ENCODE measurements at places on chromosomes 1 and 21.

DNA sequence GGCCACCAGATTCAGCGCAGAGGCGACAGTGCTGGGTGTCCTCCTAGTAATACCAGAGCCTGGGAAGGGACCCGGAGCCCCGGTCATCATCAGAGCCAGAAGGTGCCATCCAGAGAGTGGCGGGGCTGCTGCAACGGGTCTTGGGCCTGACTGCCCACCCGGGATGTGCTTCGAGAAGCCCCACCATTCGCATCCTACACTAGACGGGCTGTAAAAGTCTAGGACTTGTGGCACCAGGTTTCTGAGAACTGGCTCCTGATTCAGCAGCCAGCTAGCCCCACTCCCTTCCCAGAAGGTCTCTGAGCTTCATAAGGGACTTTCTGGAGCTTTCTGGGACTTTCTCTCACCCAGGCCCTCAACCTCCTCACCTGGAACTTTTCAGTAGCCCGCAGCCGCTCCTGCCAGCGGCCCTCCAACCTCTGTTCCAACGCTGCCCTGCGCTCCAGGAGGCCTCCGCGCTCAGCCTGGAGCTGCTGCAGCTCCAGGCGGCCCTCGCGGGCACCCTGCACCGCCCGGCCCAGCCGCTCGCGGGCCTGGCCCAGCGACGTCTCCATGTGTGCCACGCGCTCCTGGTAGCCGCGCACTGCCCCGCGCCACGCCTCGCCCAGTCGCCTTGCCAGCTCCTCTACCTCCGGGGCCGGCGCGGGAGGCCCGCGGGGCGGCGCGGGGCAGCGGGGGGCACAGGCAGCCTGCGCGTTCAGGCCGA lies 940 bp downstream of the NES start:
- no peak for DNase-seq

DNA sequence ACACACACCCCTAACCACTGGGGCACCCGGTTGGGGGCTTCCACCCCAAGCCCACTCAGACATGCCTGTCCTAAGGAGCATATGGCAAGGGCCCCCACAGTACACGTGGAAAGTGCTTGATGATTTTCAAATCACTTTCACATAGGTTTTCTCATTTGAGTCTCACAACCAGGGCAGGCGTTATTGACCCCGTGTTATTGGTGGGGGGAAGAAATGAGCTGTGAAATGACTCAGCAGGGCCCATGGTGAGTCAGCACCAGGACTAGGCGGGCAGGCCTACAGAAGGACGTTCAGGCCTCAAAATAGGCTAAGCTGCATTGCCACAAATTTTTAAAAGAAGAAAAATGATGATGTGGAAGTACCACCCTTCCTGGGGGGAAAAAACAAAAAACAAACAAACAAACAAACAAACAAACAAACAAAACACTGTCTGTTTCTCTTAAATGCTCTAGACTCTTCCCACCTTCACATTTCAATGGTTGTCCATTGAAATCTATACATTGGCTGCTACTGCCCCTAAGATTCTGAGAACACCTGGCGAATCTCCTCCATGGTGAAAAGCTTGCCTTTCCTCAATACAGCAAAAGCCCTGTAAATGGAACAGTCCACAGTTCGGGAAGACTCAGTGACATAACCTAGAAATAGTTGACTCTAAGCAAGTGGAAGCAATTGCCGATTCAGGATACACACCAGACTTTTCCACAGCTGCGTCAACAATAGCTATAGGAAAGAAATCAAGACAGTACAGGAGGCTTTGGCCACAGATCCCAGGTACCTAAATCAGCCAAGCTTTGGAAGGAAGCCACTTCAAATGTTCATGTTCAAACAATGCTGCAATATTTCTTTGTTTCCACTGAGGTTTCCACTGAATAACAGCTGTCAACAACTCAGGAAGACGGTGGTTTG lies 234.7 kb downstream of the TOMM20 start:
- no peak for DNase-seq

DNA sequence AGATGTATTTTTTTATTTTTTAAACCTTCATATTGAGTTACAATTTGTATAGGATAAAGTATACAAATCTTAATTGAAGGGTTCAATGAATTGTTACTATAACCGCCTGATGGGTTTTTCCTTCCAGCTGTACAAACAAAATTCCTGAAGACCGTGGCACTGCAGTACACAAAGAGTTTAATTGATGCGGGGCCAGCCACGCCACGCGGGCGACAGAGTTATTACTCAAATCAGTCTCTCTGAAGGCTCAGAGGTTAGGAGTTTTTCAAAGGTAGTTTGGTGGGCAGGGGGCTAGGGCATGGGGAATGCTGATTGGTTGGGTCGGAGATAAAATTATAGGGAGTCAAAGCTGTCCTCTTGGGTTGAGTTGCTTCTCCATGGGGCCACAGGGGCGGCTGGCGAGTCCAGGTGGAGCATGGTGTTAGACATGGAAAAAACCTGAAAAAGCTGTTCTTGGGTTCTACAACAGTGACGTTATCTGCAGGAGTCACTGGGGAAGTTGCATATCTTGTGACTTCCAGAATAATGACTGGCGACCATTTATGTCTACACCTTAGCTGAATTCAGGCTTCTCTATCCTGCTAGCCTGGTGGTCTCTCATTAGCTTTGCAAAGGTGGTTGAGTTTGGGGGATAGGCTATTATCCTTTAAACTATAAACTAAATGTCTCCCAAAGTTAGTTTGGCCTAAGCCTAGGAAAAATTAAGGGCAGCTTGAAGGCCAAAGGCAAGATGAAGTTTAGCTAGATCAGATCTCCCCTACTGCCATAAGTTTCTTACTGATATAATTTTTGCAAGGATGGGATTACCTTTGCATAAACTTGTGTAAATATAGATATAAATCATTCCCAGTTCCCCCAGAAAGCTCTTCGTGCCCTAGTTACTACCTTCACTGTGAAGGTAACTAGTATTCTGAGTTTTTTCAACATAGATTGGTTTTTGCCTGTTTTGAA lies 13.0 kb upstream of the TMEM9 start:
- no peak for DNase-seq

DNA sequence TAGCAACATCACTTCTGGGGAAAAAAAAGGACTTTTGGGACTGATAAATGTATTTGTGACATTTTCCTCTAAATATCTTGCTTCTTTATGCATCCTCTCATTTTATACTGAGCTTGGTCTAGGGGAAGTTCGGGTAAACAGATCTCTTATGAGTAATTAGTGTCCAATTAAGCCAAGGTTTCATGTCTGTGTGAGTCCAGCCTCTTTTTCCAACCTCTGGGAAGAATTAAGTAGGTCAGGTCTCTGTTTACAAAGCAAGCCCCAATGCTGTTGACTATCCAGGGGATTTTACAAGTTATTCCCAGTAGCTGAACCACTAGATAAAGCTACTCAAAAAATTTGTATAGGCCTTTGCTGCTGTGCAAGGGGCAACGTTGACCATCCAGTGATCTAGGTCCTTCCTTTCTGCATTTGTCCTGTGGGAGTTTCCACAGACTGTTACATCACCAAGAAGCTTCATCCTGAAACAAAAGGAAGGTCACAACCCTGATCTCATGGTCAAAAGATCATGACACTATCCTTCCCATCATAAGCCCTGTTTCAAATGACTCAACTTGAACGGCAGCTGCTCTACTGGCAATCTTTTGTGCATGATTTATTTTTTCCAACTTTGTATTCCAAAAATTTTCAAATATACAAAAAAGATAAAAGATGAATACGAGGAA lies 74.3 kb downstream of the ETS2 start:
- no peak for DNase-seq

DNA sequence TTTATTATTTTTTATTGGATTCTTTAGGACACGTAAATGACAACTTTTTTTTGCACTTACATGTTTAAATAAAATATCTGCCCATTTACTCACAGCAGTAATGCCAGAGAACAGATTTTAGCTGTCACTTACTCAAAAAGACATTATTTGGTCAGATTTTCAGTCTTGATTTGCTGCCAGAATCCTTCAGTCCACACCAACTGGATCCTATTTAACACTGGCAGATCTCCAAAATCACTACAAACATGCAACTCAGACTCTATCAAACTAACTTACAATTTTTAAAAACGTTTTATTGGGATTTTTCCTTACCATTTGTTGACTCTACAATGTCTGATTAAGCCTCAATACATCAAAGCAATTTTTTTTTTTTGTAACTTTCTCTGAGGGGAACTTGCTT lies 11.1 kb downstream of the ATP6V1G3 start:
- no peak for DNase-seq

GRCh38 chr21:25859235-25859929 lies 124.6 kb downstream of the GABPA start:
- no peak for DNase-seq

DNA sequence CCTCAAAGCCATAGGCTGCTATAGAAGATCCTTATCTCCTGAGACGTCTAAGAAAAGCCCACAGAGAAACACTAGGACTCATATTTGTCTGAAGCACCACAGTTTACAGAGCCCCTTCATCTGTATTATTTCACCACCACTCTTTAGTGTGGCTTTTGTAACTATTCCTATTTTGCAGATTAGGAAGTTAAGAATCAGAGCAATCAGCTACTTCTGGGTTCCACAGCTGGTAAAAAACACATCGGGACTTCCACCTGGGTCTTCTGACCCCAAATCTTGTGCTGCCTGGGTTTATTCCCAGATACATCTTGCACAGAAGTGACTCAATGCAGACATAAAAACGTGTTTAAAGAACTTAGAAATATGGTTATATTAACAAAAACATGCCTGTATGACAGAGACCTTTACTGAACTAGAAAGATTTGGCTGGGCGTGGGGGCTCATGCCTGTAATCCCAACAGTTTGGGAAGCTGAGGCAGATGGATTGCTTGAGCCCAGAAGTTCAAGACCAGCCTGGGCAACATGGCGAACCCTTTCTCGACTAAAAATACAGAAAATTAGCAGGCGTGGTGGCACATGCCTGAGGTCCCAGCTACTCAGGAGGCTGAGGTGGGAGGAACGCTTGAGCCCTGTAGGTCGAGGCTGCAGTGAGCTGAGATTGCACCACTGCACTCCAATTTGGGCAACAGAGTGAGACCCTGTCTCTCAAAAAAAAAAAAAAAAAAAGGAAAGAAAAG lies 40.9 kb downstream of the ELK4 start:
- no peak for DNase-seq
